ENCODE measurements at places on chromosomes 2 and 18.

DNA sequence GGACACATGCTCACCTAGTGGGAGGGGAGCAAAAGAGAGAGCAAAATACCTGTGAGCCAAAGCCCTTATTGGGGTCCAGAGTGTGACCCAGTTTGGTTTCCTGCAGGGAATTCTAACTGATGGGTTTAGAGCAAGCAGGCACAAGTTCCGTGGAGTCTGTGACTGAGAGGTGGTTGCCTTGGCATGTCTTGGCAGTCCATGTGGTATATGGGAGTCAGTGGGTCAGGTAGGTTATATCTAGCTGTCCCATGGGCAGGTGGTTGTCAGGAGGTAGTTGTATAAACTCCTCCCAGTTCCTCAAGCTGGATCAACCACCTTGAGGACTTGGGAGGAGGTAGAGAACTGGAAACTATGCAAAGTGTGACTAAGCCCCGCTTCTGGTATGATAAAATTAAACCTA, 452.8 kb upstream of the VWC2L start:
- no peak for DNase-seq

- no peak for DNase-seq
Measured at GRCh38 chr18:79043288-79043687, 25.9 kb upstream of the ATP9B start.

GRCh38 chr18:20988726-20989125, 122.9 kb downstream of the ROCK1 start:
- DNase-seq = no peak

DNA sequence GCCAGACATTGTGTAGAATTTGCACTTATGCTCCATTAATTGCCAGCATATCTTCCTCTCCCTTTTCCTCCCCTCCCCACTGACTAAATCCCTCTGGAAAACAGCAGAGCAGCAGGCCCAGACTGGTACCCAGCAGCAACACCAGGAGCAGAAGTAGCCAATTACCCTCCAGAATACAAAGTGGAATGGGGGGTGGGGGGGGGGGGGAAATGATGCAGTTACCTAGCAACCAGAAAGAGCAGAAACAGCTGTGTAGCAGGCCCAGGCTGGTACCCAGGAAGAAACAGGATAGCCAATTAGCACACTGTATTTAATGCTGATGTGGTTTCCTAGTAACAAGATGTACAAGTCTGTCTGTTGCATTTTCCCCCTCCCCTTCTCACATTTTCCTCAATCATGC, 52.3 kb downstream of the KLF7 start:
- DNase-seq = no peak

GRCh38 chr2:3208179-3208578, 169.4 kb downstream of the EIPR1 start:
- DNase-seq = no peak

All from smooth muscle cell of the brain vasculature (primary cell).